ENCODE measurements at places on chromosomes 5 and 9.

DNA sequence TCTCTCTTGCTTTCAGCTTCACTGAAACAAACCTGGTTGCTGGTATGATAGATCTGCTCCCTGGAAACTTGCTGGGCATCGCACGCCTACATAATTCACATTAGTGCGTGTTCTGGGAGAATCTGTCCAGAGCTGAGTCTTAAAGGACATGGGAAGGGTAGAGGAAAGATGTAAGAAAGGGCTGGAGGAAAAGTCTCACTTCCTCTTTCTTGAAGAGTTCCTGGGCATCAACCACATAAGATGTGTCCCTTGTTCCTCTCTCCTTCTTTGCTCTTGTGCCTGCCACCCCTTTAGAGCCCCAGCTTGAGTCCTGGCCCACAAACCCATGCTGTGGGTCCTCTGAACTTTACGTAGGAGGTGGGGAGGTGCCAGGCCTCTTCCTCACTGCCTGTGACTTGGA is 205.3 kb upstream of the PANK3 start:
- DNase-seq: no peak

- DNase-seq: no peak
Measured at GRCh38 chr5:6683241-6683640, 30.0 kb upstream of the TENT4A start.

DNA sequence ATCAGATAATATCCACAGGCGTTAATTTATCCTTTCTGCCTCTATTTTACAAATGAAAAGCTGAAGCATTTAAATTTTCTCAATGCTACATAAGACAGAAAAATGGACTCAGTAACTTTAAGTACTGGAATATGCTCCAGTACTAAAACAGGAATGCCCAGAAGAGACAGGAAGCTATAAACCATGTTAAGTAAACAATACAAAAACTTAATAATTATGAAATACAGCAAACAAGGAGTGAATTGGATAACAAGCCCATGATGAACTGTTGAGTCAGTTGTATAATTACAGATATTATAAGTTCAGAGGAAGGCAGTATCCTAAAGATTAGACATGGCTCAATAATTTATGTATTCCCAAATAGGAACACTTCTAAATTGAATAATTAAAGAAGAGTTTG is 148.5 kb downstream of the CHSY3 start:
- DNase-seq: no peak

- DNase-seq: no peak
Measured at GRCh38 chr5:83374547-83374946, 97.0 kb upstream of the VCAN start.

DNA sequence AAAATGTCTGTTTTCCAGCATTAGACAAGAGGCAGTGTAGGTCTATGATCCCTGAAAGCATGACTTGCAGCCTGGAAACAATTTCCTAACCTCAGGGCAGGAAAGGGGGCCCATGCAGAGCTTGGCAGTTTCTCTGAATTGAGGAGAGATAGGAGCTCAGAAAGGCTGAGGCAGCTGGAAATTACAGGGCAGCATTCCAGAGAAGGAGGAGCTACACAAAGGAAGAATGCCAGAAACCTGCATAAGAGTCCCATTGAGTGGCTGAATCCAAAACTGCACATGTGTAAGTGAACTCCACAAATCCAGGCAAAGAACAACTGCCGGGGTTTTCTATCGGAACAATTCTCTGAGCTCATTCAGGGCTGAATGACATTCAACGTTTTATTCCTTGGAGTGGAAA is 346.8 kb downstream of the PIK3R1 start:
- DNase-seq: no peak

- DNase-seq: no peak
Measured at GRCh38 chr9:110432253-110432652, 94.6 kb upstream of the TXNDC8 start.

DNA sequence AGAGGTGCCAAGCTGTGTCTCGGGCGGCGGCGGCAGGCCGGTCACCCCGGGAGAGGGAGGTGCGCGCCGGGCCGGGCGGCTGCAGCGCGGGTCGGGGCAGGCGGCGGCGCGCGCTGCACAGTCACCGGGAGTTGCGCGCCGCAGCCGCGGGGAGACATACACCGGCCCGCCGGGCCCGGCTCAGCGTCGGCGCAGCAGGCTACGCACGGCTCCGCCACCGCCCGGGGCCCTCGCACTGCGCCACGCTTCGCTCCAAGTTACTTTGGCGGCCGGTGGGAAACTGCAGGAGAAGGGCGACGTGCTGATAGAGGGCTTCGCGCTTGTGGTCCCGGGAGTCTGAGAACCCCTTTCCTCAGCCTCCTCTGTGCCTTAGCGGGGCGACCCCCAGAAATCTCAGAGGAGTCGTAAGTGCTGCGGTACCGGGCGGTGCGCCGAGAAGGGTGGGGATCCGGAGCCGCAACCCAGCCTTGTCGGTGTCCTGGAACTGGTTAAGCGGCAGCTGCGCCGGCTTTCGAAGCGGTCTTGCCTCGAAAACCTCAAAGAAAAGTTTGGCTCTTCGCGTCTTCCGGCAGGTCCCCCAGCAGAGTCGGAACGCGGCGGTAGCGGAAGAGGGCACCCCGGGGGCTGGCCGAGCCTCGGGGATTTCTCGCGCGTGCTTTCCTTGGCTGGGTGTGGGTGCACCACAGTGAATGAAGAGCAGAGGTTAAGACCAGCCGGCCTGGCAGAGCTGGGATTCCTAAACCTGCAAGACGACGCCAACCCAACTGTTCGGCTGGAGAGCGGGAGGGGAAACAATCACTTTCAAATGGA is at the start of gene EFNA5:
Gene EFNA5 (minus strand): TSS at position 6 of the 810 bp plus-strand sequence.
- peak; percentile 45 for DNase-seq

GRCh38 chr5:16866795-16867576 is 69.1 kb downstream of the MYO10 start:
- DNase-seq: no peak

- no peak for DNase-seq
Measured at GRCh38 chr9:105975886-105976645, 281.7 kb downstream of the TMEM38B start.

DNA sequence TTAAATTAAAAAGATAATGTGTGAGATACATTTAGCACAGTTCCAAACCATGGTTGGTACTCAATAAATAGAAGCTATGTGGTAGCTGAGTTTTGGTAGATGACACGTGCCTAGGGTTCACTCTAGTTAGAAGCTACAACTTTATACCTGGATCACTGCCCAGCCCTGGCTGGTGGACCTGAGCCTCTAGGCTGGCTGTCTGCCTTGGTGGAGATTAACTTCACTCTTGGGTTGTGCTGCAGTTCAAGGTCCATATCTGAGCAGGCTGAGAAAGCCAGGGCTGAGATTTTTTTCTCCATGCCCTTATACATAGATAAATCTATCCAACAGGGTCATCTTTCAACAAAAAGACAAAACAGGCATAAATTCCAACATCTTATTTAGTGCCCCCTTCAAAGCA is 44.6 kb upstream of the SPDL1 start:
- DNase-seq: no peak

GRCh38 chr9:121939643-121940042 is 153.5 kb downstream of the TTLL11 start:
- DNase-seq: no peak

DNA sequence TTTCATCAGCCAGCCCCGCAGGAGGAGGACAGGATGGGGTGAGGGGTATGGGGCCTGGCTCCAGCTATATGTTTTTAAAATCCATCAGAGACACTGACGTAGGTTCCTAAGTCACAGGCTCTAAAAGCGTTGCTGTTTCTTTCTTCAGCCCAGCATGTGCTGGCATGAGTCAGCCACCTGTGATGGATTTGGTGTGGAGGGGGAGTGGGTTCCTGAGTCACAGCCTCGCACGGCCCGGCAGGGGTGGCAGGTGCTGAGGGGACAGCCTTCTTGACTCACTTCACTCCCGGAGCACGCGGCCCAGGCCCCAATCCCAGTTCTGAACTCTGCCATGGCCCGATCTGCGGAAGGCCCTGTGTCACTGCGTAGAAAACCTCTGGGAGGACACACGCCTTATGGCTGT is 38.8 kb upstream of the RPL26L1 start:
- DNase-seq: no peak

GRCh38 chr5:31476738-31477141 is 55.2 kb downstream of the DROSHA start:
- no peak for DNase-seq

DNA sequence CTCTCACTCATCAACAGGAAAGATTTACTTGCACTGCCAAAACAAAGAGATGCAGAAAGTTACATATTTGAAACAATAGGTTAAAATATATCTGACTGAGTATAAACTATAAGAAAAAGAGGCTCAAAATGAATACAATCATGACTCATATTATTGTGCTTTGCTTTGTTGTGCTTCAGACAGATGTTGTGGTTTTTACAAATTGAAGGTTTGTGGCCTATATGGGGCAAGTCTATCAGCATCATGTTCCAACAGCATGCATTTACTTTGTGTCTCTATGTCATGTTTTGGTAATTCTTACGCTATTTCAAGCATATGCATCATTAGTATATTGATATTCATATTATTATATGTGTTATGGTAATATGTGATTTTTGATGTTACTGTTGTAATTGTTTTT is 330.0 kb downstream of the PRR16 start:
- no peak for DNase-seq

DNA sequence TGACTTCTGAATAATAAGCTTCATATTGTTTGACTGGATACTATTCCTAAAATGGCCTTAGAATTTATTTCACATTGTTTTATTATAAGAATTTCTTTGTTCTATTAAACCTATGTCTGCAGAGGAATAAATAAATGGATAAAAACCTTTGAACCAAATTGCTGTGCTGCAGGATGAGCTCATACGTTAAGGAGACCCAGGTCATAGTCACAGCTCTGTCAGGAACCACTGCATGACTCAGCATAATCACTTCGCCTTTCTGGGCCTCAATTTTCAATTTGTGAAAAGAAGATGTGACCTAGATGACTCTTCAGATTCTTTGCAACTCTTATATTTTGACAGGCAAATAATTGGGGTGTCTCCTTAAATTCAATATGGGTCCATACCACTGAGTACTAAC is 36.7 kb upstream of the HMHB1 start:
- no peak for DNase-seq

DNA sequence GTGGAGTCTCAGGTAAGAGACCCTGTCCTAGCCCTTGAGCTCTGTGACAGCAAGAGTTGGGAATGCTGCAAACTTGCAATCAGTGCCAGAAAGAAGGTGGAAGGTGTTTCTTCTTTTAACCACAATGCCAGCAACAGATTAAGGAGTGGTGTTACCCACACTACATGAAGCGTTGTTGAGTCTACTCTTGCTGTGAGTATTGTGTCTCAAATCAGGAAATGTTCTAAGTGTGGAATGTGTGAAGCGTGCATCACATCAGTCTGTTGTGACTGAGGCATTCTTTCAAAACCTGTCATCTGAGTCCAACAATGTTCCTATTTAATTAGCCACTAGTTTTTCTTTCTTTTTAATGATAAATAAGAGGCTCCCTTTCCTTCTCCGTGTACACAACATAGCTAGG is 2.9 kb upstream of the LURAP1L start:
- DNase-seq: no peak

DNA sequence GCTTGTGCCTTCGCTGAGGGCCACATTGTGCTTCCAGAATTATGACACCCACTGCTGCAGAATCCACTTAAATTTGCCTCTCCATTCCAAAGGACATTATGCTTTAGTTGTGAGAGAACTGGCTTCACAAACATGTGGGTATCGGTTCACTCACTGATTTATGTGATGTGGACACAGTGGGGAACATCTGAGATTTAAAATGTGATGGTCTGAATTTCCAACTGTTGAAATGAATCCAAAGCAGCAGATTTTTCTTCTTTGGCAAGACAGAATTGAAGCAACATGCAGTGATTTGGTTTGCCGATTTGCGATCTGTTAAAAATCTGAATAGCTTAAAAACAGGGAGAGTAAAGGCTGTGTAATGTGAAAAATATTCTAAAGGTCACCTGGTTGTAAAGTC is 20.3 kb downstream of the PCSK5 start:
- no peak for DNase-seq

DNA sequence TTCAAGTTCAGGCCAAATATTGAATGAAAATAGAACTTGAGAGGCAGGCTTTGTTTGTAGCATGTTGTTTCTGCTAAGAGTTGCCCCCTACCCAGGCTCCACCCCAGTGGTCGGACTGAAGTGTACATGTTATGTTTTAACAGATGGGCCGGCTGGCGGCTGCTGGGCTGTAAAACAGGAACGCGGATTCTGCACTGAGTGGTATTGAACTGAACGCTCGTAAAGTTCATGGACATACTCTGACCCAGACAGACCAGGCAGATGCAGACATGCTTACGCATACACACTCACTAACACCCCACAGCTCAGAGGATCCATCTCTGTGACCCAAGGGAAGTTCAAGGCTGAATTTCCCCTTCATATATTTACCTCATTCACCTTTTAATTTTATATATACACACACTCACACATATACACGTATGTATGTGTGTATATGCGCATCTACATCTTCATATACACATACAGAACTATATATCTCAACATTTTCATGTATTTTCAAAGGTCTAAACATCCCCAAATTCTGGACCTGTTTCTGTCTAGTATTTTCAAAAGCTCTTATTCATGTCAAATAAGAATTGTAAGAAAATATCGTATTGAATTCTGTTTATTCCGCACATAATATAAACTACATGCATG is 1.4 kb downstream of the MARCHF3 start:
- DNase-seq: no peak

DNA sequence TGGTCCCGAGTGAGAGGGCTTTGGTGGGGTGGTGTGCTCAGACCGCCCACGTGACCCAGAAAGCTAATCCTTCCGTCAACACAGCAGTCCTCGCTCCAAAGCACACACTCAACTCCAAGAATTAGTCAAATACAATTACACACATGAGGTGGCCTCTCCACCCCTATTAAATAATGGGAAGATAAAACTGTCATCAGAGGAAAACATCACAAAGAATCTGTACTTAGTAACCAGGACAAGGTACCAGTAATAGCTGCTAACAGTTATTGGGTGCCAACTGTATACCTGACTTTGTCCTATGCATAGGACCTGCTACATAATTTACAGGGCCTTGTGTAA is 222.8 kb downstream of the HSPA4 start:
- DNase-seq: no peak

DNA sequence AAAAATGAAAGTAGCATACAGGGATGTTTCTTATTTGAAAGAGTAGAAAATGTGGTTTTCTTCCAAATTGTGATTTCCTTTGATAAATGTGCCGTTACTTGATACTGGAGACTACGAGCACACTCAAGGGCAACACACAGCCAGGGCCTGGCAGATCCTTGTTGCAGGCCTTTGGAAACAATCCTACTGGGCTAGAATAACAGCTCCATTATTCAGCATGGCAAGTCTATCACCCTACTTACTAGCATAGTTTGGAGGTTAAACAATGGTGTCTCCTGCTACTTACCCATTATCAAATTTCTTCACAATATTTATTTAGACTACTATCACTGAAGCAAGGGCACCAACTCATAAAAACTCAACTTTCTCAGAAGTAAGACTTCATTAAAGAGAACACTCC is 140.8 kb upstream of the ZNF608 start:
- no peak for DNase-seq

- no peak for DNase-seq
Measured at GRCh38 chr5:57676222-57677098, 193.8 kb upstream of the ACTBL2 start.

Measured in stimulated activated CD8-positive, alpha-beta memory T cell treated with anti-CD3 and anti-CD28 coated beads, Interleukin-4, amount 100 ng/mL, for 48 hours (primary cell).